Thoracic aorta (tissue), 2 donors: ENCODE measurements at places on chromosomes 13 and 19. TPM values are rescaled to one million over a fixed set of nuclear protein-coding genes. Genes with fewer than 3 reads are reported as not detected.

GRCh38 chr13:78393286-78394142 is 209.8 kb downstream of the POU4F1 start:
- no peak for DNase-seq

- no peak for DNase-seq
These were observed 11.2 kb downstream of the EGLN2 start for GRCh38 chr19:40810160-40810559.

DNA sequence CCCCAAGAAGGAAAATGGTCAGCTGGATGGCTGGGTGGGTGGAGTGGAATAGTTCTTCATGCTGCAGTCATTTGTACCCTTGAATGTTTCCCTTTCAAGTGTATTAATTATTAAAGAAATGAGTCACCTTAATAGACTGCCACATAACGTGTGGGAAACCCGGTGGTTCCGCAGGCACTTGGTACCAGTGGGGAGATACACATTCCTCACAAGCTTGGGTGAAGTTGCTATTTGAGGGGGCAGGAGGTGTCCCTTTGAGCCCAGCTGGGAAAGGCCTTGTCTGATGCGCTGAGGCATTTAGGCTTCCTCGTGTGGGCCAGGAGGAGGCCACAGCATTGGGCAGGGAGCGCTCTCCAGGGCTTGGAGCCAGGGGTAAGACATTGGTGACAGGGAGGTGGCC is 57.7 kb downstream of the ATP8A2 start:
- DNase-seq = no peak

GRCh38 chr19:48752496-48753365 is at the start of gene FUT1:
Gene FUT1, minus strand, starts transcription at chr19:48752641. Its CDS starts 1,360 bp downstream, at chr19:48751281.
- no peak for DNase-seq

- DNase-seq = no peak
These were observed 109.1 kb downstream of the NALCN start for GRCh38 chr13:101307181-101307701.

DNA sequence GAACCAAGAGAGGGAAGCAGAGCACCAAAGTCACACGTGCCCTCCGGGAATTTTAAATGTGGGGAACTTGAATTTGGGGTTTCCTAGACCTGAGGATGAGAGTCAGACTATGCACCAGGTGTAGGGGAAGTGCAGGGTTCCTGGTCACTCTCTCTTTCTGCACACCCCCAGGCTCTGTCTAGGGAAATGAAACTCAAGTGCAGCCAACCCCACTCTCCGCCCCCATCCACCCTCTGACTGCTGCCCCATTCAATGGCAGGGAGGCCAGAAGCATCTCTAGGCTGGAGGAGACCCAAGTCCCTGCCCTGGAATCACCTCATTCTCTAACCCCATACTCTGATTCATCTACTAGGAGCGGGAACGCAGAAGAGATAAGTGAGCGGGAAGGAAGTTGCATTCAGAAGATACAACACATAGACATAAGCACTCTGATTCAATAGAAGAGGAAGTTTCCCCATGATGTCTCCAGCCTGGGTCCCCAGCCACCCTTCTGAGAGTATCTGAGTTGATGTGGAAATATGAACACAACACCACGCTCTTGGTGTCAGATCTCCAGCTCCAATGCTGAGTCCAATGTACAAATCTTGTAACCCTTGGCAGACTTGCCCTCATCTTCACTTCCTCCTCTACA is 4.7 kb upstream of the SIGLEC14 start:
- DNase-seq = no peak

- DNase-seq = no peak
These were observed 9.3 kb upstream of the NALCN start for GRCh38 chr13:101425623-101426022.

GRCh38 chr19:48544856-48545750 is 6.9 kb upstream of the SULT2B1 start:
- DNase-seq = no peak

- DNase-seq = no peak
These were observed 48.7 kb upstream of the ZNF507 start for GRCh38 chr19:32296694-32297093.

- DNase-seq = no peak
These were observed 3.6 kb downstream of the RRAS start for GRCh38 chr19:49636233-49636932.

DNA sequence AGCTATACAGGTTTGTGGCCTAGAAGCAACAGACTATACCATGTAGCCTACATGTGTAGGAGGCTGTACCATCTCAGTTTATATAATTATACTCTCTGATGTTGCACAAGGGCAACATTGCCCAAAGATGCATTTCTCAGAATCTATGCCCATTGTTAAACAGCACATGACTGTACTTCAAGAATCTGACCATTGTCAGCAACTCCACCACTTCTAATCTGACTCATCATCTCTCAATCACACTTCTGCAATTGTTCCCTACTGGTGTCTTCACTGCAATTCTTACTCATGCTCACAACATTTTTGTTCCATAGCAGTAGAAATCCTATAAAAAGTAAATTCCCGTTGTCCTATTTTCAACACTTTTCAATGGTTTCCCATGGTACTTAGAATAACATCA is 63.9 kb upstream of the ATXN8OS start:
- DNase-seq = no peak

The FAM32A gene
- 74.8 TPM for total RNA-seq

The KLK3 gene
- total RNA-seq = not detected

The SMG9 gene
- total RNA-seq = 18.3 TPM

The FAM216B gene
- total RNA-seq = not detected
